ENCODE measurements at places on chromosomes 2 and 18. TPM values are rescaled to one million over a fixed set of nuclear protein-coding genes. Genes with fewer than 3 reads are reported as not detected.

SCYGR4 gene
- not detected for total RNA-seq

TRIB2 gene
- total RNA-seq, result 70.4 TPM

CBLN2 gene
- total RNA-seq, result not detected

TUBA4B gene
- total RNA-seq, result not detected

DYNC2LI1 gene
- total RNA-seq, result 15.4 TPM

ALKAL2 gene
- 2.6 TPM for total RNA-seq

EGR4 gene
- 0.04 TPM for total RNA-seq

GRCh38 chr2:43220229-43220751 is 6.1 kb downstream of the ZFP36L2 start:
- DNase-seq, result no peak

GRCh38 chr2:156526950-156527636 is 90.9 kb downstream of the GPD2 start:
- DNase-seq, result no peak

DNA sequence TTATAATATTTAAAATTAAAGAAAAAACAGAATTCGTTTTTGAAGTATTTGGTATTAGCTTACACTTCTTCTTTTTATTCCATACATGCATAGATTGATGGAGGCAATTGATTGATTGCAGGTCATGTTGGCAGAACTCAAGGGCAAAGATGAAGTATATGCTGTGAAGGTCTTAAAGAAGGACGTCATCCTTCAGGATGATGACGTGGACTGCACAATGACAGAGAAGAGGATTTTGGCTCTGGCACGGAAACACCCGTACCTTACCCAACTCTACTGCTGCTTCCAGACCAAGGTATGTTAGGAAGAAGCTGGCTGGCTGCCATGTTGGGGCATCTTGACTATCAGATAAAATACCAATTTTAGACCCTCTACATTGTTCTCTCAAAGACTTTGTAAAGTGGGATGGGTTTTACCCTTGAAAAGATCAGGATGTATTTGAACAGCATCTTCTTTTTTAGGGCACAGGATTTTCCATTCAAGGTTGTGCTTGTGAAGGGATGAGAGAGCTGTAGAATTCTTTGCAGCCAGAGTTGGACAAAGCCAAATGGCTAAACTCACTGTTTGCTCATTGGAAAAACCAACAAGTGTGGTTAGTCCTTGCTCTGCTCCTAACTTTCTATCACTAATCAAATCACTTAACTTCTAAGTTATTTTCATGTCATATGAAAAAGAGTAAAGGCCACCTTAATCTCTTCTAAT is 286.8 kb upstream of the EPAS1 start:
- no peak for DNase-seq

- no peak for DNase-seq
These were observed 1.4 kb downstream of the STARD7 start for GRCh38 chr2:96207073-96207773.

GRCh38 chr2:205463466-205464025 is 218.8 kb upstream of the NRP2 start:
- no peak for DNase-seq

DNA sequence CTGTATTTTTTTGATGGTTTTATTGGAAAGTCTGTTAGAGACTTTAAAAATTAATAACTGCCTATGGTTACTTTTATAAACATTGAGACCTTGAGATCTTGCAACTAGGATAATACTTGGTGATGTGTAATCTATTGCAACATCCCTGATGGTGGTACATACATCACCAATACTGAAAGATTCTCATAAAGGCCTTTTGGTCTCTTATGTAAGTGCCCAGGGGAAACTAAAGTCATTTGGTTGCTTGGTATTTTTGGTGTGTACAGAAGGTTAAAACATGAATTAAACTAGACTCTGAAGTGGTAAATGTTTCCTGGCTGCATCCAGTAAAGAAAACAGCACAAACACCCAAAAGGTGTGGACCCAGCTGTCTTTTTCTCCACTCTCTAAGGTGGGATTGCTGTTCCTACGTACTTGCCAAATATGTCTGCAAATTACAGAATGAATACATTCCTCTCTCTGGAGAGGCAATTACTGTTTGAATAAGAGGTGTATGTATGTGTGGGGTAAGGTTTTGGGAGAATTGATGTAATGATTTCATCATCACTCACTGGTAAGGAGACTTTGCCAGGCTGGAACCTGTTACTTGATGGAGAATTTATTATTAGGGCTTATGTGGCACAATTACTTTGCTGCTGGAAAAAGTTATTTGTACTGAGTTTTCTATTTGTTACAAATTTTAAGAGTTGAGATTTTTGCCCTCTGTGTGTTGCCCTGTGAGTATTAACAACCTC is 3.6 kb downstream of the B3GNT2 start:
- no peak for DNase-seq

- no peak for DNase-seq
These were observed 12.7 kb upstream of the FZD5 start for GRCh38 chr2:207782238-207783030.

- no peak for DNase-seq
These were observed 92.3 kb downstream of the ETAA1 start for GRCh38 chr2:67489396-67489795.

DNA sequence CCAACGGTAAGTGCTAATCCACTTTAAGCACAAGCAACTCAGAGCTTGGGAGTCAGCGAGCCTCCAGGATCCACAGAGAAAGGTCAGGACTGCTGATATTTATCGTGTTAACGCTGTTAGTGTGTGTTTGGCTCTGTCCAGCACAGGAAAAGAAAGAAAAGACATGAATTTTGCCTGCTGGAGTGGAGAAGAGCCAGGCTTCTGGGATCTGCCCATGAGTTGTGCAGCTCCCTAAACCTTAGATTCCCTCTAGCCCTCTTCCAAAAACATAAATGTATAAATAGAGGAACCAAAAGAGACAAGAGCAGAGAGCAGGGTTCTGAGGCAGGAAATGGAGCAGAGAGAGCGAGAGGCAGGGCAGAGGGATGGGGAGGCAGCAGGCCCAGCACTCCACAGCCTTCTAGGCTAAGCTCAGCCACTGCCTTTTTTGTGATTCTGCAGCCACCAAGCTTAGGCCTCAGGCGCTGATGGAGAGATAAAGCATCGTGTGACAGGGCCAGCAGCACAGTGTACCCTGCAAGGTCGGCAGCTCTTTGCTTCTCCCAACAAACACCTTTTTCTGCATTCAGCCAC is 14.5 kb upstream of the MAT2A start:
- DNase-seq, result no peak

DNA sequence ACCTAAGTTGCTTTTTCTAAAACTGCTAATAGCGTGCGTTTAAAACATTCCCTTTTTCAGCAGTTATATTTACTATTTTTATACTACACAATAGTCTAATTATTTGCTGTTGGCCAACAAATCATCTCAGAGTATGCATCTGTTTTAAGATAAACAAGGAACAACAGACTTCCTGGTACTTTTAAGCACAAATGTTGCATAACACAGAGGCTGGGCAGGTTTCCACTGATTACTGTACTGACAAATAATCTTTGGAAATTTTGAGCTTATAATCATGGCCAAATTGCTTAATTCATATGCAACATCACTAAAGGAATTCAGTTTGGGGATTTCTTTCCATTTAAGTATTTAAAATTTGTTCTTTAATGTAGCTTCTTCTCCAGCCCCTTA is 737.4 kb upstream of the SALL3 start:
- DNase-seq, result no peak

GRCh38 chr18:79381811-79382311 is 13.9 kb upstream of the NFATC1 start:
- peak; percentile 46 for DNase-seq

GRCh38 chr2:42932271-42933151 is 140.1 kb upstream of the HAAO start:
- no peak for DNase-seq

DNA sequence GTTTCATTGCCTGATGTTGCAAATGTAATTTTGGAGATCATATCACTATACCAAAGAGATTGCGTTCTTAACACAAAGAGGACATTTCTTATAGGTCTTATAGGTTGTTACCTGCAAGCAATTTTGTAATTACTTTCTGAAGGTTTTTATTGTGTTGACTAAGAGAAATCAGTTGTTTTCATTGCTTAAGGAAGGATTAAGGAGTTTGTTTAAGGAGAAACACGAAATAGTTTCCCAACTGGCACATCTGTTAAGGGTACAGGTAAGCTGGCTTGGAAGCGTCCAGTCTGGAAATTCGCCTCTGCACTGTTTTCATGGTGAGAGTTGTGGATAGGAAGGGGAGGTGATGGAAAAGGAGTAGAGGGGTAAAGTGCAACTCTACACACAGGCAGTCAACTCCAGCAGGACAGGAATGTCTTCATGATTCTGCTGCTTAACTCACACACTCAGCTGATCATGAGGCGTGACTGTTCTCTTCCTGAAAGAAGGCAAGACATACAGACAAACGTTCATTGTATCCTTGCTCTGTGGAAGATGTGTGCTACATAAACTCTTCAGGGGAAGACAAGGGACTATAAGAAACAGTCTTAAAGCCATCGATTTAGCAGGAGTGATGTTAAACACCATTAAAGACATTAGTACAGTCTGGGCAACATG is 61.4 kb upstream of the ACSL3 start:
- no peak for DNase-seq

DNA sequence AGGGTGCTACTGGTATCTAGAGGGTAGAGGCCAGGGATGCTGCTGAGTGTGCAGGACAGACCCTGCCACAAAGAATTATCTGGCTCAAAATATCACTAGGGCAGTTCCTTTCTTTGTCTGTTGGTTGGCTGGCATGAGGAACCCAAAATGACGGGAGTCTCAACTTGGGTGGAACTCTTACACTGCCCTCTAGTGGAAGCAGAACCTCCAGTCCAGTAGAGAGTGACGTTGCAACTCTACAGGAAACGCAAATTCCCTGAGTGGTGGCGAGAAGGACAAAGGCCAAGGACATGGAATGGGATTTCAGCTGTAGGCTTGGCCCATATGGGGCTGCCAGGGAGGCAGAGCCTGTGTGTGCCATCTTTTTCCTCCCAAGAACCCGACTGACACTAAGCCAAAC is 47.1 kb downstream of the COPS8 start:
- peak; percentile 79 for DNase-seq

DNA sequence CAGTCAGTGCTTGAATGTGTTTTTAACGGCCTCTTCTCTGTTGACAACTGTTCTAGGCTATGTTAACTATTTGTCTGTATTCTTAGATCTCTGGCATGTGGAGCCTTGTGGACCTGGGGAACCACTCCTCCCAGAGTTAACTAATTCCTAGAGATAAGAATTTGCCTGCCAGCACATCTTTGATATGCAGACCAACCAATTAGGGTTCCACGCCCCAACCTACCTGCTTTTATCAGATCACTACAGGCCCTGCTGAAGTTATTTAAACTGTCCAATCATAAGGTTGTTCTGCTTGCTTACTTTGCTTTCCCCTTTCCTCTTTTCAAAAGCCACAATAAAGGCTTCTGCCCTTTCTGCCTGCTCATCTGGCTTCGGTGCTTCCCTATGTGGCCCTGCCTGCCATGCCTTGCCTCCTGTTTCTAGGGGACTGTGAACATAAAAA is 8.5 kb upstream of the CYBRD1 start:
- no peak for DNase-seq

- peak; percentile 77 for DNase-seq
These were observed 50.8 kb downstream of the WIPF1 start for GRCh38 chr2:174546519-174547506.

- no peak for DNase-seq
These were observed 37.0 kb upstream of the ATP5MC3 start for GRCh38 chr2:175218551-175218950.

DNA sequence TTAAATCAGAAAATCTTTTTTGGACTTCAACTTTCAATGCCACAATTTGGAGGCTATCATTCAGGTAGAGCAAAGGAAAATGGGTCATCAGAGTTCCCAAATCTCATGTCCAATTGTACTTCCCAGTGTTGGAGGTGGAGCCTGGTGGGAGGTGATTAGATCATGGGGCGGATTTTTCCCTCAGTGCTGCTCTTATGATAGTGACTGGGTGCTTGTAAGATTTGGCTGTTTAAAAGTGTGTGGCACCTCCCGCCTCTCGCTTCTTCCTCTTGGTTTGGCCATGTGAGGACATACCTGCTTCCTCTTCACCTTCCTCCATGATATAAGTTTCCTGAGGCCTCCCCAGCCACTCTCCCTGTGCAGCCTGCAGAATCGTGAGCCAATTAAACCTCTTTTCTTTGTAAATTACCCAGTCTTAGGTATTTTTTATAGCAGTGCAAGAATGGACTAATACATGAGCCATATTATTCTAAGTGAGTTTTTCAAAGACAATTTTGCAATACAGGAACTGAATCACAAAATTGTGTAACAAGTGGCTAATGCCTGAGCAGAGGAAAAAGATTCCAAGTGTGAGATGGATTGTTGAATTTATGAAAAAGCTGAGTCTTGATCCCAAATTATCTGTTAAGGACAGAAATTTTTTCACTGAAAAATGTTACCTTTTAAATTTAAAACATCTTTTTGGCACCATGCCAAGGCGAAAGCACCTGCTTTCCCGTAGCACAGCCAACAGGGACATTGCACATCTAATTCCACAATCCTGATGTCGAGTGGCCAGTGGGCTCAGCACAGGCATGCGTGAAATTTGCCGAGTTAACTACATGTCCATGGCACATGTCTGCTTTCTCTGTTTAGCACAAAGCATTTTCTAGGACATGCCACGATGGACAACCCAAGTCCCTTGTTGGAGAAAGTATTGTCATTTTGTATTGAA is 150.9 kb downstream of the COL6A3 start:
- DNase-seq, result no peak

GRCh38 chr18:55189972-55190371 is 230.7 kb upstream of the CCDC68 start:
- DNase-seq, result peak; percentile 13

DNA sequence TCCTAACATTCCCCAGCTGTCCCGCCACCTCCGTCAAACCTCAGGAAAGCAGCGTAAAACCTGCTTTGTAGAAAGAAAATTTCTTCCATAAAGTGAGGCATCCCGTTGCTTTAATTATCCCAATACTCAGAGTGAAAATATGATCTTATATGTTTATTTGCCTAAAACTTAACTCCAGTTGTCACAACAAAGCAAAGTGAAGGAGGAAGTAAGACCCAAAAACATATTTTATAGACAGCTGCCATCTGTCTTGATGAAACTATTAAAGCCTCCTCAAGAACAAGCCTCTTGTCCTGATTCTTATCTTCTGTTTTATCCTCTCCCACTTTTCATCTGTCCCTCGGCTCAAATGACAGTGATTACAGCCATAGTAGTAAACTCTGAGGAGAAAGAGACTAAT is 28.9 kb upstream of the LPIN2 start:
- DNase-seq, result no peak

DNA sequence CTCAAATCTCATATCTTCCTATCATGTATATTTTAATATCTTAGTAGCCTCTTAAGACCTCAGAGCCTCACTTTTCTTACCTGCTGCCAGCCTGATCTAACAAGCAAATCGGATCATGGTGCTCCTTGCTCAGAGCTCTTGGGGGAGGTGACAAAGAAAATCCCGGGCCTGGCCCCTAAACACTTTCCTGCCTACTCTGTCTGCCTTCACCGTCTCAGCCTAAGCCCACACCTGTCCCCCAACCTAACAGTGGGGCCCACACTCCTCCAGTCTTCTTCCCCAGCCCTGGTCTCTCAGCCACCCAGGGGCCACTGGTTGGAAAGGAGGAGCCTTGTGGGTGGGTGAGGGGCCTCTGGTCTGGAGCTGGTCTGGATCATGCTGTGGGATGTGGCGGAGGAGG is 207.3 kb downstream of the HAUS1 start:
- no peak for DNase-seq
